ENCODE measurements at places on chromosomes 3 and 15.
A peak's percentile ranks its signal among the peaks of the same experiment; 100 is the strongest.

- no peak for DNase-seq
Measured at GRCh38 chr3:128464188-128464587, 2.5 kb downstream of the DNAJB8 start.

- DNase-seq = peak; percentile 34
Measured at GRCh38 chr3:150755902-150756301, 7.1 kb downstream of the SIAH2 start.

DNA sequence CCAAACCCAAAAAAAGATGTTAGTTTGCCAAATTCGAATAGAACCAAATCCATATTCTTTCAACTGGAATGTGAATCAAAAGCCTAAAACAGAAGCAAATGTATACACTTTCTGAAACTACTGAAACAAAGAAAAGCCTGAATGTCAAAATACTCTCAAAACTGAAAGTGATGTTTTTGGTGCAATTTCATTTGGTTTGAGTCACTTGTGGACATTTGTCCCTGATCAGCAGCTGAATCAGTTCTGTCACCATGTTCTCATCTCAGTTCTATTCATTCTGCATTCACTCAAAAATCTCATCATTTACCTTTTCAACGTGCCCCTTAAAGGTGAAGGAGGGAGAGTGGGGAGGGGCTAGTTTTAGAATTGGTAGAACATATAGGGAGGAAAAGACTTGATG lies 266.8 kb downstream of the ABHD5 start:
- DNase-seq = no peak

DNA sequence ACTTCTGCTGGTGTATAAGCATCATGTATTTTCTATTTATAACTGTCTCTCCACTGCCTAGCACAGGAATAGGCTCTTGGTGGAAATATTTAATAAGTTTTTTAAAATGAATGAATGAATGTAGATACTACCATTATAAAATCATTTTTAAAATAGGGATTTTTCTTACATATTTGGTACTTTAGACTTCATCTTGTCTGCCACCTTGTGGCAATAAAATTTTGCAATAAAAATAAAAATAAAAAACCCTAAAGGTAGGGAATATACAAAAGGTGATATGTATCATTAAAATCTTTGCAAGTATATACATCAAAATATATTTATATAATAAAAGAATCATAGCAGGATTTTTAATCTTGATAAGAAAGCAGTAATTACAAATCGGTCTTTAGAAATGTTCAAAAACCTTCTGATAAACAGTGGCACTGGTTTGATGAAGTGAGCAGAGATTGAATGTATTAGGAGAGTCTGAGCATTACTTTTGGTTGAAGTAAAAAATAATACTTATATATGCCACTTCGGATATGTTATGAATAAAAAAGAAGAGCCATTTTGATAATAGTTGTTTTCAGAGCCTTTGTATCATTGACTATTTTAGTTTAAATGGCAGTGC lies 95.2 kb downstream of the SPATA16 start:
- no peak for DNase-seq

DNA sequence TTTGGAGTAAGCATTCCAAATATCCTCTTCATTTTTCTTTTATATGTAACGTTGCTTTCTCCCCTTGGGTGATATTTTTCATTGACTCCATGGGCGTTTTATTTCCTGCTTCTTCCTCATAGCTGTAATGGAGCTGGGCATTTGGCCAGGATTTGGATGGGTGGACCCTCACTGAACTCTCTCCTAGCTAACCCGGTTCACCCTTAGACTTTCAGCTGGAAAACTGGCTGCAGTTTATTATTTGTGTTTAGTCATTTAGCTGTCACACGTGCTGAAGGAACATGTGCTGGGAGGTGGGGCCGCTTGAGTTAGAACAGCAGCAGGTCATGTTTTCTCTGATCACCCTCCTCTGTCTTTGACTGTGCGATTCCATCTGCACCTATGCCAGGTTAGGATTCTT lies 407.6 kb downstream of the ZIC1 start:
- no peak for DNase-seq
